Activated CD4-positive, alpha-beta T cell treated with anti-CD3 and anti-CD28 coated beads for 4 hours (primary cell): ENCODE measurements at places on chromosomes 2 and 18.

- no peak for DNase-seq
Measured at GRCh38 chr2:218879776-218880101, 913 bp upstream of the WNT10A start.

DNA sequence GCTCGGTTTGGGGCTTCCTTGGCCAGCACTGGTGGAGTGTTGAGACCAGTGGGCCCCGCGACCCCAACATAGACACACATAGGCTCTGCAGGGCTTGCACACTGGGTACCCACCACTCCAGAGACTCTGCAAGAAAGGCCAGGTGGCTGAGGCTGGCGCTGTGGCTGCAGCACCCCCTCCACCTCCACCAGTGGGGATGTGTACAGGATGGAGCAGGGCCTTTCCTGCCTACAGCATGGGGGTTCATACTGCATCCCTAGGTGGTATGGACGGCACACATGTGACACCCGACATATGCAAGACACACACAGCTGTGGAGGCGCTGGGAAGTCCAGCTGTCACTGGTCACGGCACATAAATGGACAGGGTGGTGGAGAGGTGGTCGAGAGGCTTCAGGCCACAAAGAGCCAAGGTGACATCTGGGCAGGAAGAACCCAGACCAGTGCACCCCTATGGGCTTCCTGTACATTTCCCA lies 1.3 kb downstream of the RNPEPL1 start:
- no peak for DNase-seq

DNA sequence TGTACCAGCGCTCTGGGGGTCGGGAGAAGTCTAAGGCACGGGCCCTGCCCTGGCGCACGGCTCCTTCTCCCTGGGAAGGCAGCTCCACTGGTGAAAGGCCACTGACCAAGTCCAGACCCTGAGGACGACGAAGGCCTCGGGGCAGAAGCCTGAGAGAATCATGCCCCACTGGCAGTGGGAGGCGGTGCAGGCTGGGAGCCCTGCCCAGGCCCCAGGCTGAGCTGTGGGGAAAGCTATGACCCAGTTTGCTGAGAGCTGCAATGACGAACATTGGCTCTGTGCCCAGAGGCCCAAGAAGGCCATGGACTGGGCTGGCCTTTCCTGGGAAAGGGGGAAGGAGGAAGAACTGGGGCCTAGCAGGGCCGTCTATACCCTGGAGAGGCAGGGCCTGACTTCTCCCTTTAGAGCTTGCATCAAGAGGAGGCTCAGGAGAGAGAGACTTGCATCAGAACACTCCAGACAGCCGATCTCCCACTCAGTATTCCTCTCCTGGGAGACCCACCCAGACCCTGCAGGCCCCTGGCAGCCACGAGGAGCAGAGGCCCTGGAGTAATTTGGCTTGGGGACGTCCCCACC lies 32.9 kb downstream of the HS1BP3 start:
- DNase-seq: no peak

GRCh38 chr2:73037947-73038585 lies 33.4 kb downstream of the SFXN5 start:
- DNase-seq: no peak

- DNase-seq: peak; percentile 36
Measured at GRCh38 chr2:38709567-38710194, 41.5 kb downstream of the SRSF7 start.

- DNase-seq: no peak
Measured at GRCh38 chr2:166841679-166842078, 46.6 kb upstream of the XIRP2 start.

- DNase-seq: no peak
Measured at GRCh38 chr2:47062681-47063537, 92.2 kb downstream of the STPG4 start.

- no peak for DNase-seq
Measured at GRCh38 chr18:59705145-59705544, 7.9 kb upstream of the CCBE1 start.

GRCh38 chr2:5846881-5847280 lies 154.7 kb downstream of the SOX11 start:
- DNase-seq: no peak

DNA sequence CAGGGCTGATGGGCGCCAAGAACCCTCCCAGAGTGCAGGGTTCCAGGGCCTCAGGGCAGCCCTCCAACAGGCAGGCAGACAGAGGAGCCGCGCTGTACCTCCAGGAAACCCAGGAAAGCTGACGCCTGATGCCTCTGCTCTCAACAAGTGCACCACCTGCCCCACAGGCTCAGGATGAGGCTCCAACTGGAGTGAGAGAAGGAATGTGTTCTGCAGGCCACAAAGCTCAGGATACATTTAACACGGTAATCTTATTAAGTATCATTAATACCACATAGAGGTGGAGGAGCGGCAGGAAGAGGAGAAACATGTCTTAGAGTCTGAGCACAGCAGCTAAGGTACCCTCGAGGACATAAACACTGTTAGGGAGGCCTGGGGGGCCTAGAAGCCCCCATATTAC lies 155.9 kb upstream of the CAPN13 start:
- no peak for DNase-seq

DNA sequence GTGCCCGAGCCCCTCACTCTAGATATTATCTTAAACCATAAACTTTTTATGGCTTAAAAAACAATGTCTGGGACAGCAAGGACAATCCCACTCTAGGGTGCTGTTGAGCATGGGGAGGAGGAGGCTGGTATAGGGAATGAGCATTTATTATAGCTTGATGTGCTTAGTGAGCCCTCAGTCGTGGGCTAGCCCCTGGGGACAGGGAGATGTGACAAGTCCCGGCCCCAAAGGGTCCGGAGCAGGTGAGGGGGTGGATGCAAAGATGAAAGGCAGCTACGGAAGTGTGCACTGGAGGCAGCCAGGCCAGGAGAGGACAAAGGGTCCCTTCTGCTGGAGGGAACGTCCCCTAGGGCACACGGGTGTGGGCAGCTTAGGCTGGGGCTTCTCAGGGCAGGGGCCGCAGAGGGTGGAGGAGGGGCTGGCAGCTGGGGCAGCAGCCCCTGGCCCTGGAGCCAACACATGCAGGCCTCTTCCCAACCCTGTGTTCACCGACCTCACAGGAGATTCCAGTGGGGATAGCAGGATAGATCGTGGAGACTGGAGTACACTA lies 106.3 kb upstream of the GPC1 start:
- DNase-seq: no peak

GRCh38 chr2:36354811-36355150 lies 797 bp upstream of the CRIM1 start:
- DNase-seq: no peak

DNA sequence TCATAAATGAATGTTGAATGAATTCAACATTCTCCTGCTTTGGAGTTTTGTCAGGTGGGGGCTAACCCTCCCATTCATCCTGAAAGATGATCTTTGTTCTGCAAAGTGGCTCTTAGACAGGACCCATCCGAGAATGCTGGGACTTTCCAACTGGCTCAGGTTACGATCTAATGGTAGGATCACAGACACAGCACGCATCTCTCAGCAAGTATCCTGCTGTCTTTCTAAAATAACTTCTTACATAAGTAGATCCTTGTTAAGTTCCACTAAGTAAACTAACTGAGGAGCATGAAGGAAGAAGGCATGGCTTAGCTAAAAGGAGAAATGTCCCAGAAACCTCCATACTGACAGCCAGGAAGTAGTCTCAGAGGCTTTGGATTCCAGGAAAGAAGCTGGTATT lies 23.7 kb downstream of the CYP27A1 start:
- no peak for DNase-seq

DNA sequence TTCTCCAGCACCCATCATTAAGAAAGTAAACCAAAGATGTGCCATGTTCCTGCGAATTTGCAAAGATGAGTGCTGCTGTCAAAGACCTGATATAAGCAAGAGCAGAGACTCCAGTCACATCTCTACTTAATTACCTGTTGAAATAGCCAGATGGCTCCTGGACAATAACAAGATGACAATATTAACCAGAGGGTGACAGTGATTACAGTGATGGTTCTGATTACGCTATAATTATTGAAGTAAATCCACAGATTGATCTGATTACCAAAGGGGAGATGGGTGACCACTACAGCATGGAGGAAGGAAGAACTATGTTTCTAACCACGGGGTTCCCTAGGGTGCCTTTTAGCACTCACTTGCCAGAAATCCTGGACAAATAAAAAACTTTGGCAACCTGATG lies 36.5 kb upstream of the AFF3 start:
- DNase-seq: no peak

GRCh38 chr2:174704642-174705041 lies 59.6 kb downstream of the CHRNA1 start:
- DNase-seq: no peak

DNA sequence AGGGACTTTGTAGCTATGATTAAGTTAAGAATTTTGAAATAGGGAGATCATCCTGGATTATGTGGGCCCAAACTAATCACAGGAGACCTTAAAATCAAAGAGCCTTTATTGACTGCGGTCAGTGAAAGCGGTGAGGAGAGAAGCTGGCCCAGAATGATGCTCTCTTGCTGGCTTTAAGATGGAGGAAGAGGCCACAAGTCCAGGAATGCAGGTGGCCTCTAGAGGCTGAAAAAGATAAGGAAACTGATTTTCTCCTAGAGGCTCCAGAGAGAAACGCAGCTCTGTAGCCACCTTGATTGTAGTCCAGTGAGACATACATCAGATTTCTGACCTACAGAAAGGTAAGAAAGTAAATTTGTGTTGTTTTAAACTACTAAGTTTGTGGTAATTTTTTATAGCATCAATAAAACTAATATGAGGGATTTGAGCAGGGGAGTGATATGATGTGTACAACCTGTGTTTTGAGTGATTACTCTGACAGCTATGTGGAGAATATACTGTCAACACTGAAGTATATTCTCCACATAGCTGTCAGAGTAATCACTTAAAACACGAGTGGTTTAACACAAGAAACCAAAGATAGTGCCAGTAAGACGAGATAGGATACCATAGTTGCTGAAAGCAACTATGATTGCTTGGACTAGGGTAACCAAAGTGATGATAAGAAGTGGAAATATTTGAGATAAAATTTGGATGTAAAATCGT lies 364.4 kb upstream of the CHST9 start:
- DNase-seq: no peak

DNA sequence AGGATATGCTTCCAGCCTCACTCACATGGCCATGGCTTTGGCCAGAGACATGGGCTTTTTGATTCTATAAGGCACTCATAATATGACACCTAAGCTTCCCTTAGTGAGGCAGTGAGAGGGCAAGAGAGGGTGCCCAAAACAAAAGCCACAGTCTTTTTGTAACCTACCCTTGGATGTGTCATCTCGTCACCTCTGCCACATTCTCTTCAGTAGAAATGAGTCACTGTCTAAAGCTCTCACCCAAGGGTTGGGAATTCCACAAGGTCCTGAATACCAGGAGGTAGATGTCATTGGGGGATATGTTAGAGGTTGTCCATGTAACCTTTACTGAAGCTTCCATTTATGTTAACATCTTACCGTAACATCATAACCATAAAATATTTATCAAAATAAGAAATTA lies 108.4 kb downstream of the ALMS1 start:
- DNase-seq: no peak

DNA sequence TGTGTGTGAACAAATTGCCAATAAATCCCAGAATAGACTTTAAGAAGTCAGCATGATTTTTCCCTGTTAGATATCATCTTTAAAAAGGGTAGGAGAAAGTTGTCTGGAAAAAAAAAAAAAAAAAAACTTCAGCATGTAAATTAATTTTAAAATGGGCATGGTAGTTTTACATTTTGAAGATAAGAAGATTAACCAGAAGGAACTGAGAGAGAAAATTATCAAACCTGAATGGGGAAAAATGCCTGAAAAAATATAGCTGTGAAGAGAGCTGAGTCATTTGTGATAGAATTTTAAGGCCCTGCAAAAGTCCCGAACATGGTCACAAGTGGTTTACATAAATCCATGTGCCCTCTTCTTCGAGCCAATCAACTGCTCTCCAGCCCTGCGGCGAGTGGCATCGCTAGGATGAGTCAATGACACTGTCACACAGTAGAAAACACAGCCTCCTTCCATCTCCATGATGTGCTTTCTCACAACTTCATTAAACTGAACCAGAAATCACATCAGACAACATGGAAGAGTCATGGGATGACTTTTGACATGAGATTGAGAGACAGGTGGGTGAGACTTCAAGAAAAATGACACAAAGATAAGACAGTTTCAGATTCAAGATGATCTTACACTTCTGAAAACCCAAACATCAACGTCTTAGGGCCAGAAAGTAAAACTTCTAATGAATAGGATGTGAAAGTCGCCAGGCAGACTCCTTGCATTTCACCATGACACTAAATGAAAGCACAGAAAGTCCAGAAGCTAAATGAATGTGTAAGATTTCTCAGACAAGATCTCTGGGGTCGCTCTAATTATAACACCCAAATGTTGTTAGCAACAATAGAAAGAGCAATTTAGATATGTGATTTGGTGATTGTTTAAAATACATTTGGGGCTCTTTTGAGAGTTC lies 273.0 kb upstream of the ID2 start:
- DNase-seq: peak; percentile 44

- peak; percentile 26 for DNase-seq
Measured at GRCh38 chr2:84846741-84847142, 34.1 kb downstream of the TRABD2A start.

GRCh38 chr2:225573603-225574002 lies 174.1 kb downstream of the NYAP2 start:
- DNase-seq: no peak

- DNase-seq: no peak
Measured at GRCh38 chr2:112244854-112245253, 10.0 kb downstream of the ZC3H8 start.

- DNase-seq: no peak
Measured at GRCh38 chr18:6591491-6591890, 138.0 kb upstream of the ARHGAP28 start.

DNA sequence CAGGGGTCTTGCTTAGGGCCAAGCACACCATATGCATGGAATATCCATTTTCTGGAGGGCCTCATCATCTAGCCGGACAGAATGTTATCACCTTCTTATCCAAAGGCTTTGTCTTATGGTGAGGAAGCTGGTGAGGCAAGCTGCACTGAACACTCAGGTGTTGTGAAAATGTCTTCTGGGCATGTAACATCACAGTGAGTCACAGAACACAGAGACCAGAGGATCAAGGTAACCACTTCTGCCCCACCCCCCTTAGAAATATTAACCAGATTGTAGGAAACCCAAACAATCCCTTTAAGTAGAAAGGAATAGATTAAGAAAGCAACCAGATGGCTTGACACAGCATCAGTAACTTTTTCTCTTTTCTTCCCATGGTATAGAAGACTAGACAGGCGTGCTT lies 51.1 kb downstream of the MYO5B start:
- DNase-seq: no peak

DNA sequence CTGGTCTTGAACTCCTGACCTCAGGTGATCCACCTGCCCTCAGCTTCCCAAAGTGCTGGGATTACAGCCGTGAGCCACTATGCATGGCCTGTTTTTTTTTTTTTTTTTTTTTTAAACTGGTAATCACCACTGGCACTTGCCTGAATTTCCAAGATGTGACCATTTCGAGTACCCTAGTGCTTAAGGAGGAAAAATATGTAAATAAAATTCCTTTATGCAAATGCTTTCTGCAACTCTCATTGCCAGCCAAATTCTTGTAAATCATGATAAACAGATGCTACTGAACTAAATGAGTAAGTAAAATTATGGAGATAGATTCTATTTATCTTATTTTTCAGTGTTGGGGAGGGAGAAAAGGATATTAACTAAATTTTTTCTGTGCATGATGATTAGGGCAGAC lies 18.6 kb downstream of the CDCA7 start:
- no peak for DNase-seq
